Skin of body (tissue), 3 donors: ENCODE measurements at places on chromosomes 7 and 10.
A peak's percentile ranks its signal among the peaks of the same experiment; 100 is the strongest.

GRCh38 chr7:108376206-108376605 lies 80.0 kb downstream of the NRCAM start:
- DNase-seq, result no peak

- no peak for DNase-seq
Measured at GRCh38 chr7:28272461-28272877, 91.9 kb upstream of the JAZF1 start.

DNA sequence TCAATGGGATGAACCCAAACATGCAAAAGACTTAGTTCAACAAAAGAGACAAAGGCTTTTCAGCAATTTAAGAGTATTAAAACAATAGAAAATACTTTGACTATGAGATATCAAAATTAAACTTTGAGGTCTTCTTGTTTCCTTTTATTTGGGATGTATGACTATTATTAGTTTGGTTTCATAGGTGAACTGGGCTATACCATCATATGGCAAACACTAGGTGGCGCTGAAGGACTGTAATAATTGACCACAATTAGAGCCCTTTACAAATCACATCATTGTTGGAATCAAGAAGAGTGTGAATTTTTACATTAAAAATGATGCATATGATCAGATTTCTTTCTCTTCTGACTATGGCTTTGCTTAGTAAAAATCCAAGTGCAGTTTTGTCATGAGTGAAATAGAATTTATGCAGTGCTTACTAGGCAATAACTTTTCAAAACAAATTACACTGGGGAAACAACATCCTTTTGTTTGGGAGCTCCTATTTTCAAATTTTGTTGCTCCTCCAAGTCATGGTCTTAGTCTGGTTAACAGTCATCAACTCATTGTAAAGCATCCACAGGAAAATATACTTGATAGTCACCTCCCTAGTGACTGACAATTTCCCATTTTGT lies 14.7 kb upstream of the NXPH1 start:
- DNase-seq, result peak; percentile 66

GRCh38 chr7:92767437-92767836 lies 68.9 kb downstream of the CDK6 start:
- DNase-seq, result no peak

DNA sequence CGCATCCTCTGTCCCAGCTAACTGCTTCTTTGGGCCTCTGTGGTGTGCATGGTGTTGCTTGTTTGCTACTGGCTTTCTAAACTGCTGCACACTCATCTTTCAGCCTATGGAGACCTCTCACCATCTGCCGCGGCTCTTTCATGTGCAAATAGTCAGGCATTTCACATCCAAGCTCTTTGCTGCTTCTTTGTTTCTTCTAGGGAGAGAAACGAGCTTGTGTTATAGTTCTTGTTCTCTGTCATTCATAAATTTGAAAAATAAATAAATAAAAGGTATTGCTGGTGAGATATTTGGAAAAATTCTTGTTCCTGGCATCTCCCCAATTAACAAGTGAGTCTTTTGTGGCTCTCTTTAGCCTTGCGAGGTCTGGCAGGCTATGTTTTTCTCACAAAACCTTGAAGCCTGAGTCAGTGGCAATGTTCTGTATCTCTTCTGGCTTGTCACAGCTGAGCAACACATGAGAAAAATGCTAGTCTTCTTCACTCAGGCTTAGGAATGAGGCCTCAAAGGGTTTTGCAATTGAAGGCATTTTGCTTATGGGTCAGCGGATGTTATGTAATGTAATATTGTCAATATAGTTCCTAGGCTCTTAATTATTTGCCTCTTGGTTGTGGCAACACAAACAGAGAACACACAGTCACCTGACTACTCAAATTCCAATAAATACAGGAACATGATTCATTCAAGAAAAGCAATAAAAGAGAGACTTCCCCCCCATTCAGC lies 274.0 kb downstream of the FRMD4A start:
- peak; percentile 59 for DNase-seq

GRCh38 chr10:59388671-59388976 lies 26.3 kb upstream of the FAM13C start:
- DNase-seq, result no peak

GRCh38 chr10:72087969-72088888 lies at the start of gene SPOCK2:
Gene SPOCK2 (minus strand): TSS chr10:72088551. CDS start chr10:72088328, 223 bp downstream.
- no peak for DNase-seq

DNA sequence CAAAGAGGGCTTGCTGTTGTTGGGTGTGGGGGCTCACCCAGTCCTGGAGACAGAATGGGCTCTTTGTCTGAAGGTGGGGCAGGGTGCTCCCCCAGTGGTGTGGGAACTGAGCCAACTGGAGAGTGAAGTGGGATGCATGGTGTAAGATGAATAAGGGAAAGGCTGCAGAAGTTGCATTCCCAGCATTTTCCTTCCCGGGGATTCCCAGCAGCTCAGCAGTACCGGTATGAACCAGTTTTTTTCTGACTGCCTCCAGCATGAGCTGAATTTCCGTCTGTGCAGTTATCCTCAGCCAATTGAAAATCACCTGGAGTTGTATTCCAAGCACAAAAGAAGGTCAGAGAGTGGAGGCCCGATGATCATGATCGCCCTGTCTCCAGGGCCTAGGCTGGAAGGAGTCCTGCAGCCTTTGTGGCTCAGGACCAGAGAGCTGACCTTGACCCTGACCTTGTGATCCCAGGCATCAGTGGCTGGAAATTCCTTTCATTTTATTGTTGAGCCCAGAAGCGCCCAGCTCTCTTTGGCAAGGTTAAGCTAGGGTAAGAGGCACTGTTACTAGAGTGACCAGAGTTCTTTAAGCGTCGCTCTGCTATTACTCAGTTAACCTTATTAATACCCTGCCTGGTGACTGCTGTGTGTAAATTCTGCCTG lies 33.4 kb downstream of the OGDH start:
- peak; percentile 61 for DNase-seq

DNA sequence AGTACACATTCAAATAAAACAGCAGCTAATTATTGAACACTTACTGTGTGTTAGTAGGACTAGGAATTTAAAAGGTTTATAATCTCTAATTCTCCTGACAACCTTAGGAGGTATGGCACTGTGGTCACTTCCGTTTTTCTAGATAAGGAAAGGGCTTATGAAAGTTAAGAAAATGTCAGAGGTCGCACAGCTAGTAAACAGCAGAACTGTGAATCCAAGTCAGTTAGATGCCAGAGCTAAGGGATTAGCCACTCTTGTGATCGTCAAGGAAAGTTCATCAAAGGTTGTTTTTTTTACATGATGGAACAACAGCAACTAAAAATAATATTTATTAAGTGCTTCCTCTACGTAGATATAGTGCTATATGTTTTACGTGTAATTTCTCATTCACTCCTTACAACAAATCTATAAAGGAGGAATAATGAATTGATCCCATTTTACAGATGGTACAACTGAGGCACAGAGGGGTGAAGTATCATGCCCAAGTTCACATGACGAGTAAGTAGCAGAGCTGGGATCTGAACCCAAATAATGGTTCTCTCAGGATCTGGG lies 84.9 kb downstream of the NAMPT start:
- no peak for DNase-seq

DNA sequence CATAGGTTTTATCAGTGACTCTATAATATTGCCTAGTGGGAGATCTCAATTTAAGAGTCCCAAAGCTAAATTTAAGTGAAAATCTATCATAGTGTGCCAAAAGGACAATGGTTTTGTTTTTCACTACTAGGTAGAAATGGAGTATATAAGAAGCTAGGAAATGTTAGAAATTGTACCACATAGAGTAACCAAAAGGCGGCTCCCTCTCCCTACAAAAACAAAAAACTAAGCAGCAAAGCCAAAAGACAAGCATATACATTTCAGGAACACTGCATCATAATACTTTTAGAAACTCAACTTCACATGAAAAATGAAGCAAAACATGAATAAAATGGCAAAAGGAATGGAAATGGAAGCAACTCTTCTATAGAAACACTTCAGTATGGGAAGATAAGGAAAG lies 271.6 kb downstream of the CACNA2D1 start:
- DNase-seq, result no peak

DNA sequence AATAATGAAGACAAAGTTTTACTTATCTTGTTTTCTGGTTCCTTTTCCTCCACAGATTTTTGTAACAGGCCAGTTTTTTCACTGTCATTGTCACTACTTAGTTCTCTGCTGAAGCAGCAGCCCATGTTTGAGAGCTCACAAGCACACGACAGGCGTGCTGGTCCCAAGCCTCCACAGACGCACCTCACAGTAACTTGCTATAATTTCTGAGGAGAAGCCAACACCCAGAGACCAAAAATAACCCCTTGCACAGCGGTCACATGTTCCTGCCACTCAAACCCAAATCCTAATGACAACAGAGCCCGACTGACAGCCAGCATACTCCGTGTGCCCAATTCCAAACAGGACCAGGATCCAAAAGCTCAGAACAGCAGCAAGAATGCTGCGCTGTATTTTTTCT lies 58.5 kb downstream of the LARP4B start:
- no peak for DNase-seq

- DNase-seq, result no peak
Measured at GRCh38 chr10:17175551-17175950, 25.9 kb downstream of the TRDMT1 start.

DNA sequence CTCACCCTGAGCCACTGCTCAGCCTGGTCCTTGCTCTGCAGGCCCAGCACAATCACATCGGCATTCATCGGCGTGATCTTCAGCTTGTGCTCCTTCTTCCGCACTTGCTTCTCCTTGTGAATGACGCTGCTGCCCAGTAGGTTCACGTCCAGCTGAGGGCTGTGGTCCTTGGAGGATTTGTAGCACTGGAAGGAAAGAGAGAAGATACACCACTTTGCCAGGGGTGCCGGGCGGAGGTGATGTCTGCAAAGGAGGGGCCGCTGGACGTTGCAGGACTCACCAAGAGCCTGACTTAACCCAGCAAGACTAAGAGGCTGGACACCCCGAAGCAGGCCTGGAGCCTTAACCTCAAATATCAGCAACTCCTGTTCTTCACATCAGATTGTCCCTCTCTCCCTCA lies 74.8 kb downstream of the VWA2 start:
- DNase-seq, result no peak

GRCh38 chr10:122571892-122572291 lies 11.3 kb downstream of the DMBT1 start:
- no peak for DNase-seq

DNA sequence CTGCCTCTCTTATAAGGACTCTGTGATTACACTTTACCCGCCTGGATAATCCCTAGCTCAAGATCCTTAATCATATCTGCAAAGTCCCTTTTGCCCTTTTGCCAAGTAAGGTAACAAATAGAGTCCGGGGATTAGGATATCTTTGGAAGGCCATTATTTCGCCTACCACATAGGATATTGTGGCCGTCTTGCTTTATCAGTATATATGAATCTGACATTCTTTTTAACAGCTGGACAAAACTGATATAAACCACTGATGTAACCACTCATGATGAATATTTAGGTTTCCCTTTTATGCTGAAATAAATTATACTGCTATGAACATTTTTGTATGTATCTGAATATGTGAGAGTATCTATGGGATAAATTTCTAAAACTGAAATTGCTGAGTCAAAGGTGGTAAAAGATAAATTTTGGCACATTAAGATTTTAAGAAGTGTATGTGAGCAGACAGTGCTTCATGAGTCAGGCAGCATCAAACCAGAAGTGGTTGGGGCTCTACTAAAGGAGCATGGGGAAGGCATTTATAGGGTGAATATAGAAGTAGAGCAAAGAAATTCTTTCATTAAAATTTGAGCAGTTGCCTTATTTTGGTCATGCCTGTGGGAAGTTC lies 44.7 kb downstream of the AVL9 start:
- no peak for DNase-seq

DNA sequence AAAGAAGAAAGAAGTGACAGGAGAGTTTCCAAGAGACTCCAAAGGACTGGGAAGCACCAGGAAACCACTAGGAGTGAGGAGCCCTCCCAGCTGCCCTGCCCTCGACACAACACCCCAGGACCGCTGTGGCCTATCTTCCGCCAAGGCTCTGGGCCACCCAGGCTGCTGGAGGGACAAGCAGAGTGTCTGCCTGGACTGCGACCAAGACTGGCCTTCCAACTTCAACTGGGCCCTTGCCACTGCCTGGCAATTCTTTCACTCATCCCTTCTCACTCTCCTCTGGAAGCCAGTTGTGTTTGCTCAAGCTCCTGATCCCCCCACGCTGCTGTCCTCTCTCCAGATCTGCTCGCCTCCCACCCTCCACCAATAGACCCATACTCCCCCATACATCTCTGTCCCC lies 10.2 kb downstream of the KIAA1549 start:
- DNase-seq, result no peak

DNA sequence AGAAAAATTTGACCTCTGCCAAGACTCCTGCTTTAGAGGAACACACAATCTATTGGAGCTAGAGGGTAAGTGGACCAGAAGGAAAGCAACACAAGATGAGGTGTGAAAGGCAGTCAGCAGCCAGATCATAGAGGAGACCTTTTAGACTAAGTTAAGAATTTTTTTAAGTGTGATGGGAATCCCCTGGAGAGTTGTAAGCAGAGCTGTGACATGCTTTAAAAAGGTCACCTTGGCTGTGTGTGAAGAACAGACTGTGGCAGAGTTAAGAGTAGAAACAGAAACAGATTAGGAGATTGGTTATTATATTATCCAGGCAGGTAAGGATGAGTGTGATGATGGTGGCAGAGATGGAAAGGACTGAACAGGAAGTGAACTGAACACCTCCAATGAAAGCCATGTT lies 23.5 kb downstream of the CPEB3 start:
- DNase-seq, result no peak

DNA sequence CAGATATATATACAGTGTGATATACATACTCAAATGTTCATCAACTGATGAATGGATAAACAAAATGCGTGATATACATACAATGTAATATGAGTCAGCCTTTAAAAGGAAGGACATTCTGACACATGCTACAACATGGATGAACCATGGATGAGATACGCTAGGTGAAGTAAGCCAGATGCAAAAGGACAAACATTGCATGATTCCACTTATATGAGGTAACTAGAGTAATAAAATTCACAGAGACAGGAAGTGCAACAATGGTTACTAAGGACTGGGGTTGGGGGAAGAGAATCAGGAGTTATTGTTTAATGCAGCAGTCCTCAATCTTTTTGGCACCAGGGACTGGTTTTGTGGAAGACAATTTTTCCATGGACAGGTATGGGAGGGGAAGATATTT lies 47.3 kb upstream of the PIK3AP1 start:
- no peak for DNase-seq

- DNase-seq, result no peak
Measured at GRCh38 chr10:117497736-117498135, 44.8 kb upstream of the EMX2 start.

DNA sequence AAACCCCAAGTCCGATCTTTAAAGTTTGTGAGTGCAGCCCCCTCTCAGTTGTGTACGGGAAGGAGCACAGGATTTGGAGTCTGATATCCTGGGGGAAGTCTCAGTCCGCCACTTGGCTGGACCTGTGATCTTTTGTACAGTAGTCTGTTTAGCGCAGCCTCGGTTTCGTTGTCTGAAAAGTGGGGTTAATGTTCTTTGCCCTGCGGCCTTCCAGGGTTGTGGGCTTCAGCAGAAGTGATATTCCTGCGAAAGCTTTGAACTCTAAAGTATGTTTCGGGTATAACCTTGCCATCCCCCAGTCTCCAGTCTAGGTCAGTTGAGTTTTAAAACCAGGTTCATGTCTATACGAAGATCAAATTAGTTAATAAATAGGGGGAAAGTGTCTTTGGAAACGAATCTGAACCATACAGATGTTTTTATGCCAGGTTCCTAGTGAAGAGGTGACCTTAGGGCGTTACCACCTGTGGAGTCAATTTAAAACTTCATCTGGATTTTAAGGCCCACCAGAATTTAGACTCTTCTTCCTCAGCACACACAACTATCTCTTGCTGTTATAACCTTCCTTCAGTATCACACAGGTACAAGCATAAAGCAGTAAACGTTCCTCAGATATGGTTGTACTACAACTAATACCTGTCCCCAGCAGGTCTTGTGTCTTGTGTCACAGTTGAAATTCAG lies 904 bp downstream of the R3HCC1L start:
- DNase-seq, result peak; percentile 24
